ENCODE measurements at places on chromosomes 2 and 18.
A peak's percentile ranks its signal among the peaks of the same experiment; 100 is the strongest.

DNA sequence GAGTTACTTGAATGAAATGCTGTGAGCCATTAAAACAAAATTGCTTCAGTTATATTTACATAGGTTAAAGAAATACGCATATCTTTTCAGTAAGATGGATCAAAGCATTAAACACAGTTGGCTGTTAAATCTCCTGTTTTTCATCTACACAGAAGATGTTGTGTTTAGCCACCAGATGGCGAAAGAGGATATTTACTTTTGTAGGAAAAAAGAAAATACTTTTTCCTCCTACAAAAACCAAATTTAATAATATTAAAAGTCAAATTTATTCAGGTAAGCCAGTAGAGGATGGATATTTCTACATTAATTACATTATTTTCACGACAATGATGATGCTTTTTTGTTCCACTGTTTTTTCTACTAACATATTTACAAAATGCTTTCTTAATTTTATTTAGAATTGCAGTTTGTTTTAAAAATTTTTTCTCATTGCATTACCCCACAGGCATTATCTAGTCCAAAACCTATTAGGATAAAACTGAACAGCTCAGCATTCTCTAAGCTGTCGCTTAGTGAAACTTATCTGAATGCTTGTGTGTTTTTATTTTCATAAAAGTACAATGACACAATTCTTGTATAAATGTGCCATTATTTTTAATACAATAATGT, 173.7 kb downstream of the ASXL3 start:
- no peak for DNase-seq

- DNase-seq, result peak; percentile 84
Observed at GRCh38 chr2:214899751-214900150, 90.3 kb upstream of the BARD1 start.

GRCh38 chr2:48412443-48413250, 117.3 kb upstream of the STON1 start:
- DNase-seq, result no peak

DNA sequence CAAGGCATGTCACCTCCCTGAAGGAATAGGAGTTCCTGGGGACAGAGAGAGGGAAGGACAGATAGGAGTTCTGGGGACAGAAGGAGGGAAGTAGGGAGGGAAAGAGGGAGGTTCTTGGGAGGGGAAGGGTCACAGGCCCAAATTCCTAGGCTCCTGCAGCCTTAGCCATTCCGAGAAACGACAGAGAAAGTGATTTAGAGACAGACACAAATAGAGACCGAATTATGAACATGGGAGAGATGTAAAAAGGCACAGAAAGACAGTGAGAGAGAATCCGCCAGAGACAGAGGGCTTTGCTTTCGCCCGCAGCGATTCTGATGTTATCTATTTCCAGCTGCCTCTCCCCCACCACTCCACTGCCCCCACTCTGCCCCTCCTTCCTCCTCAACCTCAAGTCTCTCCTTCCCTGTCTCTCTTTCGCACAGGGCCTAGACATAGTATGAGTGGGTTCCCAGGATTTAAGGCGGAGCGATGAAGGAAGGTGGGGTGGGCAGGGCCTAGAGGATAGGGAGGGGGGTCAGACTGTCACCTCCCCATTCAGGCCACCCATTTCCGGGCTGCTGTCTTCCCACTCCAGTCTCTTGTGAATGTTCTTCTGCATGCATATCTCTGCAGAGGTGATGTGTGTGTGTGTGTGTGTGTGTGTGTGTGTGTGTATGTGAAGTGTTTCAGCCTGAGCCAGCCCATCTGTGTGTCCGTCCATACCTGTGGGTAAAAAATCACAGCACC, 3.3 kb upstream of the WNT6 start:
- DNase-seq, result peak; percentile 30

- DNase-seq, result no peak
Observed at GRCh38 chr2:10891848-10892247, 19.9 kb upstream of the KCNF1 start.

GRCh38 chr2:4782647-4783046, 909.5 kb upstream of the SOX11 start:
- DNase-seq, result no peak

GRCh38 chr2:174438146-174438886, 42.8 kb downstream of the SCRN3 start:
- no peak for DNase-seq

- no peak for DNase-seq
Observed at GRCh38 chr2:88628571-88628939, 1.3 kb upstream of the EIF2AK3 start.

DNA sequence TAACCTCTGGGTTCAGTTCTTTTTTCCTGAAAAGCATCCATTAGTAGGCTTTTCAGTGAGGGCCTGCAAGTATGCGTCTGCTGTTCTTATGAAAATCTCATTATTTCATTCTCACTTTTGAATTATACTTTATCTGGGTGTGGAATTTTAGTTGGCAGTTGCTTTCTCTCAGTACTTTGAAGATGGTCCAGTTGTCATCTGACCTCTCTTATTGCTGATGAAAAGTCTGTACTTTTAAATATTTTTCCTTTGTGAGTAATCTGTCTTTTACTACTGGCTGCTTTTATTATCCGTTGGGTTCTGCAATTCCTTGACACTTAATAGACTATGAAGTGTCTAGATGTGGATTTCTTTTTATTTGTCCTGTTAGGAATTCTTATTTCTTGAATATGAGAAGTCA, 307.8 kb downstream of the CYP26B1 start:
- DNase-seq, result no peak

GRCh38 chr2:240689975-240690374, 1.7 kb upstream of the AQP12A start:
- no peak for DNase-seq

GRCh38 chr2:188378371-188378950, 86.8 kb downstream of the GULP1 start:
- no peak for DNase-seq

DNA sequence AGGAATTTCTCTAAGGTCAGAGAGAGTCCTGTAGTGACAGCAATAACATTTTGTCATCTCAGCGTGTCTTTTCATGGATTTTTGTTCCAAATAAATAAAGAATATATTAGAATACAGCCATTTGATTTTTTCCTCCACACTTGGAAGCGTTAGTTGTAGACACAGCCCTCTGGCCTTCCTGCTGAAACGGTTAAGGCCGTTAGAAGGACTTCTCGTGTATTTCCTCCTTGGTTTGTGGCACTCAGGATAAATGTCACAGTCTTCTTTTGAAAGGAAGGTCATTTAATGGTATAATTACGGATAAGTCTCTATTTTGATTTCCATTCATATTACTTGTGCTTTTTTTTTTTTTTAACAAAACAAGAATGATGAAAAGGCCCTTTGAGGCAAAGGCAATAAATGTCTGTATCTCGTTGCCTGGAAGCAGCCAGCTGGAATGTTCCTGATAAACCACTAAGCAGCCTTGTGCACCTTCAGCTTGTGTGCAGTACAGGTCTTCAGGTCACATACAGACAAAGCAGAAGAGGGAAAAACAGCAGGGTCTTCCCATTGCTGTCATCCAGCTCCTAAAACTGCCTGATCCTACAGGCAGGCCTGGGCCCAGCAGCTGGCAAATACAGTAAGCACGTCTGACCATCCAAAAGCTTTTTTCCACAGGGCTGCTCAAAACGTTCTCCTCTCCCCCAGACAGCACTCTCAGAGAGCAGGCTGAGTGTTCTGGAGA, 14.4 kb downstream of the EFR3B start:
- DNase-seq, result no peak

GRCh38 chr18:1094409-1094808, 189.7 kb downstream of the ADCYAP1 start:
- DNase-seq, result no peak

DNA sequence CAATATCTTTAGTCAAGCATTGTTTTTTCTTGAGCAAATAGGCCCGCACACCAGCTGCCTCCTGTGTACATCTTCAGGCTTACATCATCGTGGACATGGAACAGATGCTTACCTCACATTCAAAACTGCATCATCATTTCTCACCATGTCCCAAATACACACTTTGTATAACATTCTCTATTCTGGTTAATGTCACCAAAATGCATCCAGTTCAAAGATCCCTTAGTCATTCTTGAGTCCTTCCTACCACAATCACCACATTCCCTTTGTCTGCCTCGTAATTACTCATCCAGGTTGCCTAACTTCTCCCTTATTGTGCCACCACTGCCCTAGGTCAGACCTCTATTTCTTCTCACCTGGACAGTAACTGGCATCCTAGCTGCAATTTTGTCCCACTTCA, 373.7 kb upstream of the GALNT5 start:
- peak; percentile 59 for DNase-seq

- no peak for DNase-seq
Observed at GRCh38 chr2:84224121-84224520, 235.0 kb downstream of the SUCLG1 start.

GRCh38 chr18:75208155-75208835, 644 bp downstream of the PTGR3 start:
- DNase-seq, result peak; percentile 68

DNA sequence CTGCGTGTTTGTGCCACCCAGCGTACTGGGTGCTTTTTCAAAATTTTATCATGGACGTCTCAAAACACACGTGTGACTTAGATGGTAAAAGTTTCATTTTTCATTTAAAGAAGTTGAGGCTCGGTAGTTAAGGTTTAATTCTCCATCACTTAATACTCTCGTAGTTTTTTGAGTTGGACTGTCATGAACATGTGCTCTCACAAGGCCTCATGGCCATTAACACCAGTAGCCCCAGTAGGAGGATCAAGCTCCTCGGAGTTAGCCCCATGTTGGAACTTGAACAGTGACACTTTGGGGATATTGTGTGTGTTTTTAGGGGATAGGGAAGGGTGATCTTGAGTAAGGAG, 15.3 kb downstream of the NMUR1 start:
- DNase-seq, result no peak

- peak; percentile 55 for DNase-seq
Observed at GRCh38 chr2:237171396-237171795, 85.7 kb downstream of the COPS8 start.

DNA sequence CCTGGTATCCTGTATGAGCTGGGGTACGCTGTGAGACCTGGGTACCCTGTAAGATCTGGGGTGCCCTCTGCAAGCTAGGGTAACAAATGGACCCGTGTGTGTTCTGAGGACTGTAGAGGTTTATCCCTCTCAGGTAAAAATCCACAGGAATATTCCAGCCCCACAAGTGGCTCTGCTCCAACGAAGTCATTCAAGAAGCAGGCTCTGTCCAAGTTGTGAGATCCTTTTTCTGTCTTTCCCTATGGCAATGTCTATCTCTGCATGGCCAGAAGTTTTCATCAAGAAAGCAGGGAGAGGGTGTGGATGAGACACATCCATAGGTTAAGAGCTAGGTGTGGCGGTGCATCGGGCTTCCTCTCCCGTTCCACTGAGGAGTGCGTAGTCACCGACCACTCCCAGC, 43.0 kb downstream of the PTGR3 start:
- no peak for DNase-seq

- no peak for DNase-seq
Observed at GRCh38 chr2:224151161-224151560, 112.1 kb upstream of the SERPINE2 start.

- no peak for DNase-seq
Observed at GRCh38 chr2:150256736-150257135, 230.7 kb downstream of the RND3 start.

GRCh38 chr2:67256892-67257291, 140.2 kb upstream of the ETAA1 start:
- no peak for DNase-seq

GRCh38 chr2:204223046-204223445, 286.5 kb downstream of the ICOS start:
- DNase-seq, result no peak

GRCh38 chr18:42850174-42851083, 265.1 kb downstream of the RIT2 start:
- DNase-seq, result no peak

- DNase-seq, result no peak
Observed at GRCh38 chr2:101679801-101680487, 17.6 kb upstream of the MAP4K4 start.

DNA sequence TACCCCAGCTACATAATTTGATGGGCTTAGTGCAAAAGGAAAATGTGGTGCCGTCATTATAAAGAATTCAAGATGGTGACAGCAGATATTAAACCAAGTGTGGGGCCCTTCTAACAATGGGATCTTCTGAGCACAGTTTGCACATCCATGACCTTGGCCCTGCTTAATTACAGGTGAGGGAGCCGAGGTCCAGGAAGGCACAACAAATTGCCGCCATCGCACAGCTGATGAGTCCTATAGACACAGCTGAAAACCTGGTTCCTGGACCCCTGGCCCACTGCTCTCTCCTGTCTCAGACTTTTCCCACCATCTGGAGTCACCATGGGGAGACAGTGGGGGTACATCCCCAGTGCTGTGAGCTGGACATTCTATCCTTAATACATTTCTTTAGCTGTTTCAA, 95.8 kb upstream of the MAP4K3 start:
- no peak for DNase-seq

DNA sequence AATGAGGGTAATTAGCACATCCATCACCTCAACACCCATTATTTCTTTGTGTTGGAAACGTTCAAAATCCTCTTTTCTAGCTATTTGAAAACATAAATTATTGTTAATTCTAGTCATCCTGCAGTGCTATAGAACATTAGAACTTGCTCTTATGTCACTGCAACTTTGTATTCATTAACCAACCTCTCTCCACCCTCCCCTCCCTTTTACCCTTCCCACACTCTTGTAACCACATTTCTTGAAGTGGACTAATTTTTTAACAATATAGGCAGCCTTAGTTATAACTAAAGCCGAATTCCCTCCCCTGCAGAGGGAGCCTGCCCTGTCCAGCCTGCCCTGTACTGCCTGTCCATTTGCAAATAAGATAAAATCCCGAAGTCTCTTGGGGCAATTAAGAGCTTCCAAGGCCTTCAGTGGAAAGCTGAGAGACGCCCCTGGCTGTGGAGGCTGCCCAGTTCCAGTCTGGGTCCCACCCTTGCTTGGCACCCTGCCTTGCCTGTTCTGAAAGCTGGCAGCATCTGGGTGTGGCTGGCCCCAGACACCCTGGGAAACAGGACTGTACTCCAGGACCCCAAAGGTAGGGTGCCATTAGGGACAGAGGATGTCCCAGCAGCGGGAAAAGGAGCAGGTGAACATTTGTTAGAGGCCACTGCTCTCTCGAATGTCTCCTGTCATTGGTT, 65.1 kb downstream of the MEX3C start:
- no peak for DNase-seq

GRCh38 chr2:228839421-228839876, 431.6 kb downstream of the PID1 start:
- DNase-seq, result no peak

DNA sequence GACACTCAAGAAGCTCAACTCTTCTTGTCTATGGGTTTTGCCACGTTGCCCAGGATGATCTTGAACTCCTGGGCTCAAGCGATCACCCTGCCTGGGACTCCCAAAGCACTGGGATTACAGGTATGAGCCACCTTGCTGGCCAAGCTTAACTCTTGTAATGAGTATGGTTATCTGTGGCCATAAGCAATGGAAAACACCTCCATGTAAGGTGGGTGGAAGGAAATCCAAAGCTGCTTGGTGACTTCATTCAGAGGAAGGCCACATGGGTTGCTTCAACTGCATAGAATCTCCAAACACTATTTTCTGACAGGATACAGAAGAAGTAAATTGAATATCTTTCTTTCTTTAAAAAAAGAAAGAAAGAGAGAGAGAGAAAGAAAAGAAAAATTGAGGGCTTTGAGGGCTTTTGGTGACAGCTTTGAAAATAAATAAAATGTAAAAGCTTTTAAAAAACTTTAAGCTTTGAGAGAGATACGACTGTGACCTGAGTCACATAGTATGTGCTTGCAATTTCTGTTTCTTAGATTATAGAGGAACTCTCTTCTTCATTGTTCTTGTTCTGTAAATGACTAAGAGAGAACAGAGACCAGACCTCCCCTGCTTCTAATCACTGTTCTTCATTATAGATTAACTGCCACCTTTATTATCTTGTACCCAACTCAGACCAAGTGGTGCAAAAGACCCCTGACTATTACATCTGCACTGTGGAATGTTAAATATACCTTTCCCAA, 123.1 kb upstream of the NDUFV2 start:
- DNase-seq, result no peak

GRCh38 chr2:26141145-26141769, 31.6 kb upstream of the GAREM2 start:
- DNase-seq, result no peak
